ENCODE measurements at places on chromosomes 1 and 21.
A peak's percentile ranks its signal among the peaks of the same experiment; 100 is the strongest.

DNA sequence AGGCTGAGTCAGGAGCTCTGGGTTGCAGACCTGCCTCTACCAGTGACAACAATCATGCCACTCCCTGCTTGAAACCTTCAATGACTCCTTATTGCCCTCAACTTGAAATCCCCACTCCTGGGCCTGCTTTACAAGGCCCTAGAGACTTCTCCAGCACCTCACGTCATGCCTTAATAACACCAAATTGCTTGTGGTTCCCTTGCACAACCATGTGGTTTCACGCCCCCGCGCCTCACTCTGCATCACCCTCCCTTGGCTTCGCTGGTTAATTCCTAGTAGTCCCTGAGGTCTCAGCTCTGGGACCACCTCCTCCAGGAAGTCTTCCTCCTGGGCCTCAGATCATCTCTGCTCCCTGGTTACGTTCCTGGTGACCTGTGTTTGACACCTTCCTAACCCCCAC, 33.0 kb downstream of the EPHA2 start:
- peak; percentile 44 for DNase-seq

- DNase-seq, result no peak
These were observed 73.7 kb downstream of the SPATA46 start for GRCh38 chr1:162303004-162303344.

GRCh38 chr1:228288536-228289238, 80.8 kb downstream of the OBSCN start:
- DNase-seq, result no peak

DNA sequence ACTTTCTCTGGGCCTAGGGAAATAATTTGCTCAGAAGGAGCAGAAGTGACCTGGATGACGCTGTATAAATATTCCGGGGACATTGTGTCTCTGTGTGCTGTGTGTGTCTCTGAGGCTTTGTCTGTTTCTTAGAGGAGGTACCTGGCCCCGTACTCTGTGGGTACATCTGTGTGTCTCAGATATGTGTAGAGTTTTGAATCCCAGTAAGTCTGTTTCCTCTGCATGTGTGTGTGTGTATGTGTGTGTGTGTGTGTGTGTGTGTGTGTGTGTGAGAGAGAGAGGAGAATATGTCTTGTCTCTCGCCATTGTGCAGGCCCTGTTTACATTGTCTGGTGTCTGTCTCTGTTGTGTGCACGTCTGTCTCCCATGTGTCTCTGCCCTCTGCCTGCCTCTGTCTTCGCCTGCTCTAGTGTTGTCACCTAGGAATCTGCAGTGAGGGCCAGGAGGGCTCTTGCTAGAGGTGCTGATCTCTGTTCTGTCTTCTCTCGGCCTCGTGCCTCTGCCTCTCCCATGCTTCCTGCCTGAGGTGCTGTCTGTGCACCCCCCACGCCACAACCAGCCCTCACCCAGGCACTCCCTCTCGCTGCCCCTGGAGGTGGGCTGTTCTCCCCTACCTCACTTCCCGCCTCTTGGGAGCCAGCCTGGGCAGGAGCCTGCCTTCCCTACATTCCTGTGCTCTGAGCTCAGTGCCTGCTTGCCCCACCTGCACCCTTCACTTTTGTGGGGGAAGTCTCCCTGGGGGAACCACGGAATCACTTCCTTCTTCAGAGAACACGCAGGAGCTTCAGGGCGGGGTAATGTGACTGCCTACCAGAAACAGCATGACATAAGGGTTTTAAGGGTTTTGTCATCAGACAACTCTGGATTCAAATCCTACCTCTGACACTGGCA, 5.9 kb downstream of the MAP7D1 start:
- DNase-seq, result peak; percentile 46

GRCh38 chr1:235199441-235199840, 38.4 kb upstream of the RBM34 start:
- DNase-seq, result no peak

DNA sequence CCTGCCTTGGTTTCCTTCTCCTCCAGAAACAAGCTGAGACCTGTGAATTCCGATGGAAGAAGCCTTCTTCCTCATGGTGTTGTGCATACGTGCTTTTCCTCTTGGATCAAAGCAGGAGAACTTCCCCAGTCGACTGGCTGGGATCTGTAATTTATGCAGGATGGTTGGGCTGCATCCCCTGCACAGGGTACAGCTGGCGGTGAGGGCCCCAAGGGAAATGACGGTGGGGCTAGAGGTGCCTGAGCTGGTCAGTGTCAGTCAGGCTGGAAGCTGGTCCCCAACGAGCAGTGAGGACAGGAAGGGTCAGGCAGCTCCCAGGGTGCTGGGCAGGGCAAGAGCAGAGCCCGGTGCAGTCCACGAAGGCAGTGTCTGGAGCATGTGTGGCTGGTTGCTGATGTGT, 106.7 kb downstream of the CNIH3 start:
- no peak for DNase-seq

GRCh38 chr21:44520326-44521300, 19.4 kb downstream of the KRTAP10-1 start:
- DNase-seq, result no peak

GRCh38 chr1:232980355-232980978, 30.1 kb downstream of the NTPCR start:
- DNase-seq, result no peak

- no peak for DNase-seq
These were observed 59.3 kb upstream of the FBXO28 start for GRCh38 chr1:224054611-224055010.

GRCh38 chr1:108016451-108016920, 51.5 kb upstream of the VAV3 start:
- DNase-seq, result no peak

DNA sequence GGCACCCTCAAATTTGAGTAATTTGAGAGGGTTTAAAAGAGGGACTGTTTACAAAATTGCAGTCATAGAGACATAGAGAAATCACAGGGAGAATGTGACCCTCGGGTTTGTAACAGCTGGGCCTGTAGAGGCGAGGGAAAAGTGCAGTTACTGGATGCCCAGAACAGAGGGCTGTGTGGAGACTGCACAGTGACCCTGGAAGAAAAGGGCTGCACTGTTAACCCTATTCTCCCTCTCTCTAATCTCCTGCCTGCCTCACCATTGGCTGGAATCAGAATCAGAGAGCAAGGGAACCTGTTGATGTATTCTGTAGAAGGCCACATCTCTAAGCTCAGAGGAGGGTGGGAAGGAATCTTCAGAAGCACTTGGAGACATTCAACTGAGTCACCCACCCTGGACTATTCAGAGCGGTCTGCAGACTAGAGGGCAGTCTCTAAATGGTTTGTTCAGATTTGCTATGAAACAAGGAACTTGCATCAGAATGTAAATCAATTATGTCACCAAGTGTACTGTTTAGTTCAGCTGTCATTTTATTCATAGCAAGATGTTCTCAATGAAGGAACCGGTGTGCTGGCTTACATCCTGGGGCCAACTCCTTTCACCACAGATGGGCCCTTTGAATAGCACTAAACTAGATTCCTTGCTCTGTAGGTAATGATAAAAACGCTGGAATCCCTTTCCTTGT, 132.2 kb upstream of the HOOK1 start:
- no peak for DNase-seq

DNA sequence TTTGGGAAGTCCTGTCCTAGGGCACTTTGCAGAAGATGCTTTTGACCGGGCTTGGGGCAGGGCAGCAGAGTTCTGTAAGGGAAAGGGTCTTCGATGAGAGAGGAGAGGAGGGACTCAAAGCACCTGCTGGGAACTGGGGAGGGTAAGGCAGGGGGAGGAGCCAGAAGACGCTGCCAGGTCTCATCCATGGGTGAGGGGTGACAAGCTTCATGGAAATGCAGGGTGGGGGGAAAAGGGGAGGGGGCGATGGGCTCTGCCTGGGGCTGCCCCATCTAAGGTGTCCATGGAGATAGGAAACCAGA, 20.9 kb upstream of the C2CD2 start:
- no peak for DNase-seq

GRCh38 chr21:38770660-38771059, 35.1 kb upstream of the ETS2 start:
- no peak for DNase-seq

DNA sequence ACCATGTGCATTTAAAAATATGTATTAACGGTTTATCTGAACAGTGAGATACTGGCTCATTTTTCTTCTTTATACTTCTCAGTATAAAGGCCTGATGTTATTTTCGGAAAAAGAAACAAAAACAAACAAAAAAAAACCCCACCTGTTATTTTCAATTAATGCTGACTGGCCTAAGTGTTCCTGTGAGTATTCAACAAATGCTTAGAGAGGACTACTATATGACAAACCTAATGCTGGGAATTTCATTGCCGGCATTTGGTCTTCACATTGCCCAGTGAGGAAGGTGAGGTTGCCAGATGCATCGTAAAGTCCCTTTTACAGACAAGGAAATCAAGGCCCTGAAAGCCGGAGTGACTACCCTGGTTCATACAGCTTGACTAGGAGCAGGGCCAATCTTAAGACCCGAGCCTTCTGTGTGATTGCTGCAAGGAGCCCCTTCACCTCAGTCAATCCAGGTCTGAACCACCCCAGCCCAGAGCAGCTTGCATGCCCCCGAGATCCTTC, 599 bp downstream of the MRPL24 start:
- DNase-seq, result no peak

GRCh38 chr1:41851589-41851988, 67.1 kb downstream of the HIVEP3 start:
- no peak for DNase-seq

GRCh38 chr1:180094705-180095295, 59.9 kb upstream of the QSOX1 start:
- no peak for DNase-seq

GRCh38 chr21:18608226-18608625, 204.6 kb upstream of the TMPRSS15 start:
- no peak for DNase-seq

- no peak for DNase-seq
These were observed 1579.9 kb downstream of the MRPL39 start for GRCh38 chr21:24027396-24027795.

DNA sequence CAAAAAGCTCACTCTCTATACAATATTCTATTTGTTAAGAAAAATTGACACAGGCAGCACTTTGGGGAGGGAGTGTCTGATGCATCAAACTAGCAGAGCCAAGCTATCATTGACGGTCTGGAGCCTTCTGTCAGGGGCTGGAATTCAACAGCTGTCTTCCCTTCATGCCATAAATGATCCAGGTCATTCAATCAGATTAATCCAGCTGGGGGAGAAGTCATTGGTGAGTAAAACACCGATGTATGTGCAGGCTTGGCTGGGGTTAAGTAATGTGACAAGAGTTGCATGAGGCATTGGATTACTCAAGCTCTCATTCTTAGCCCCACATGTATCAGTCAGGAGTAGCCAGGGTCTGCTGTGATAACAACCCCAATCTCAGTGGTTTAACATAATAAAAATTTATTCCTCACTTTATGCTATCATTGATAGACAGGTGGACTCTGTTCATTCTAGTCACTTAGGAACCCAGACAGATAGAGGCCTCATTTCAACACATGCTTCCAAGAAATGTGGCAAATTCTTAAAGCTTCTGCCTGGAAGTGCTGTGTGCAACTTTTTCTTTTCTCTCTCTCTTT, 118.1 kb upstream of the GADD45A start:
- DNase-seq, result no peak

DNA sequence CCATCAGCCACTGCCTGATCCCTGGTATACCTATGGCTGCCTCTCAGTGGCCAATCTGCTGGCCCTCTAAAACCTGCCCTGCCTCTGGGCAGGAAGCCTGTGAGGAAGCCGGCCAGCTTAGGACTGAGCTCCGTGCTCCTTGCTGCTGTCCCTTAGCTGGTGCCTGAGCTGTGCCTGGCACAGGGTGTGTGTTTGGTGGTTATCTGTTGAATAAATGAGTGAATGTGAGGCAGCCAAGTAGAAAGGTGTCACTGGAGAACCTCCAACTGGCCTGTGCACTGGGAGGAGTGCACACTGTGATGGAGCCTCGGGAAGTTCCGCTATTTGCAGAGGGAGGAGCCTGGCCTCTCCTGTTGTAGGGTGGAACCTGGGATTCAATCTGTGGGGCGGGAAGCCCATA, 63.4 kb upstream of the STUM start:
- DNase-seq, result no peak

GRCh38 chr21:25496825-25497482, 110.3 kb downstream of the MRPL39 start:
- DNase-seq, result no peak

GRCh38 chr21:31908106-31909031, 35.5 kb downstream of the HUNK start:
- DNase-seq, result no peak

GRCh38 chr1:57741521-57741920, 317.7 kb upstream of the DAB1 start:
- DNase-seq, result no peak

DNA sequence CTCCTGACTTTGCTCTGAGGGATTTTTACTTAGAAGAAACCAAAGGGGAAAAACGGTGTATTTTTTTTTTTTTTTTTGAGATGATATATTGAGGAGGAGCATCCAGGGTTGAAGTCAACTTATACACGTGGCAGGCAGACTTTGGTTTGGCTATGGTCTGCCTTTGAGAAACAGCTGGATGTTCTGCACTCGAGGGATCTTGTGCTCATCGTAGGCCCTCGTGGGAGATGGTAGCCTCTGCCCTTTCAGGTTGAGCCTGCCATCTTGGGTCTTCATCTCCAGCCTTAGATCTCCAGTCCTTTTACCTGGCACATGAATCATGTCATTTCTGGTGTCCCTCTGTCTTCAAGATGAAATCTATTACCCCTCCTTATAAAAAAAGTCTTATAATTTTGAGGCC, 67.1 kb upstream of the UBE2U start:
- no peak for DNase-seq
